PC-9 (cell line): ENCODE measurements at places on chromosomes 7 and 10. TPM values are rescaled to one million over a fixed set of nuclear protein-coding genes. Genes with fewer than 3 reads are reported as not detected.

DNA sequence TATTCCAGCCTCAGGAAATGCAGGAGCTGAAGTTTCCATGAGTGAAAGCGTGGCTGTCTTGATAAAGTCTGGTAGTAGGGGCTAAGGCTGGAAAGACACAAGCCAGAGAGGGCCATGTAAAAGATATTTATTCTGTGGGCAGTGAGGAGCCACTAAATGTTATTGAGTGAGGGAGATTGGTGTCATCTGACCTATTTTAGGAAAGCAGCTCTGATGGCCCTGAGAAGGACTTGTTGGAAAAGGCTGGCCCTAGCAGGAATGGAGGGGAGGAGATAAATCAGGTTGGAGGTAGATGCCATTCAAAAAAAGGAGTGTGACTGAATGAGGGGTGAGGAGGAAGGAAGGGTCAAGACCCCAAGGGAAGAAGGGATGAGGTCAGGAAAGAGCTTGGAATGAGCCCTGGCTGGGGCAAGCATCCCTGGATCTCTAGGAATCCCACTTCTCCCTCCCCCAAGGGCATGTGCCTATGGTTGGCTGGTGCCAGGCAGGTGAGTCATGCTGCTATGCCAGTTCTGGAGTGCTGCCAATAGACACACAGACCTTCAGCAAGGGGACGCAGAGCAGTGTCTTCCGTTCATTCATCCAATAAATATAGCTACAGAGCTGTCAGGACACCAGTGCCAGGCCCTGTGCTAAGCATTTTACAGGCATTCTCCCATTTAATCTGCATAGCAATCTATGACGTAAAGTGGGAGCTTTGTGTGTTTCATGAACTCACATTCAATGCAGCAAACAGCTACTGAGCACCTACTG is 2.0 kb downstream of the ANKRD2 start:
- no peaks in the 10 kb centered on the region for H3K36me3 ChIP-seq
- no peak overlapping the region for H3K4me3 ChIP-seq
- peak overlapping the region; percentile 43 for H3K27ac ChIP-seq

DNA sequence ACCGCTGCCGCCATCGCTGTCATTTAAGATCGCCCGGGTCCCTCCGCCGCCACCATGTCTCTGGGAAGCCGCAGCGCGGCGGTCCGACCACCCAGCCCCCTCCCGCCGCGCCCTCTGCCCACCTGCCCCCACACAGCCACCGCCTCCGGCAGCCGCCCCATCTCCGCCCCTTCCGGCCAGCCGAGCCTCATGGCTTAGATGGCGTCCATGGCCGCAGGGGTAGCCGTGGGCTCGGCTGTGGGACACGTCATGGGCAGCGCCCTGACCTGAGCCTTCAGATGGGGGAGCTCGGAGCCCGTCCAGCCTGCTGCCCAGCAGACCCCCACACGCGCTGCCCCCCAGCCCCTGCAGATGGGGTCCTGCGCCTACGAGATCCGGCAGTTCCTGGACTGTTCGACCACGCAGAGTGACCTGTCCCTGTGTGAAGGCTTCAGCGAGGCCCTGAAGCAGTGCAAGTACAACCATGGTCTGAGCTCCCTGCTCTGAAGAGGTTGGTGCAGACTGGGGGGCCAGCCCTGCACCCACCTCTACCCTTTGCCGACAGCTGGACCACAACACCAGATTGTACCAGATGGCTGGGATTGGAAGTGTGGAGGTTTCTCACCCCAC is 38.0 kb upstream of the TARP start:
- no peaks in the 10 kb centered on the region for H3K36me3 ChIP-seq
- H3K27me3 ChIP-seq: peaks cover 60% of the 10 kb centered on the region
- DNase-seq: no peak
- H3K27ac ChIP-seq: no peak overlapping the region
- H3K4me3 ChIP-seq: no peak overlapping the region

DNA sequence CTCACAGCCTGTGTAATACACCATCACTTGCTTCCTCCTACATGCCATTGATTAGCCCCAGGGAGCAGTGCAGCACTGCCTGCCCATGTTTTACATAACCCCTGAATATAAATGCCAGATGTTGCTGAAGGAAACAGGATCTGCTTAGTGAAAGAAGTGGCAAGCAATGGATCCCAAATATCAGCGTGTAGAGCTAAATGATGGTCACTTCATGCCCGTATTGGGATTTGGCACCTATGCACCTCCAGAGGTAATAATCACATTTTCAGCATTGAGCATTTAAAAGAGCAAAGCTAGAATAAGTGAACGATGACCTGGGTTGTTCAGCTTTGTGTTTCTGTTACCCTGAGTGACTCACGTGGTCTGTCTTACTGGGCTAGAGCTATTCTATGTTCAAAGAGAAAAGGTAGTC is at the start of gene AKR1C4:
Gene AKR1C4, plus strand, starts transcription at position 136 of the 412 bp plus-strand sequence. Its CDS starts 31 bp downstream, at position 167.
- H3K4me1 ChIP-seq: no peaks in the 10 kb centered on the region
- H3K27ac ChIP-seq: no peak within 1 kb of the TSS
- no peaks in the 10 kb centered on the region for H3K27me3 ChIP-seq
- no peak for DNase-seq

GRCh38 chr10:33734393-33735155 is 400.1 kb upstream of the NRP1 start:
- no peaks in the 10 kb centered on the region for H3K36me3 ChIP-seq
- no peak overlapping the region for H3K27ac ChIP-seq
- no peak overlapping the region for H3K4me3 ChIP-seq
- no peak for DNase-seq
- no peaks in the 10 kb centered on the region for H3K4me1 ChIP-seq
- no peaks in the 10 kb centered on the region for H3K27me3 ChIP-seq

DNA sequence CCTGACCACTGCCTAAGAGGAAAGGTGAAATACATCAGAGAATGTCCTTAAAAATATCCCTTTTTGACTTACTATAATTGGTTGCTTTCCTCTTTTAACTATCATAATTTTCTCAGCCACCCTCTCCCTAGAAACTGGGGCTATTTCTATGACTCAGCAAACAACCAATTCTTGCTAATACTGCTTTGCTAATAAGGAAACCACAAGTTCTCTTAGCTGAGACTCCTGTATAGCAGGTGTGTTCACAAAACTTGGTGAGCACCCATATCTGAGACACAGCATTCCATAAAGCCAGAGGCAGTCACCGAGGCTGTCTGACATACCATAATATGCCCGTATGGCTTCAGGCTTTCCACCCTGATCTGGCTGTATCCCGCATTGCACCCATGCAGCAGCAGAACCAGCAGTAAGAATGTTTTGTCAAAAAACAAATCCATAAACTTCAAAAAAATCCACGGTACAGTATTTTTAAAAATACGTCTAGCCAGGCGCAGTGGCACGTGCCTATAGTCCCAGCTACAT is 191.7 kb upstream of the C7orf33 start:
- no peaks in the 10 kb centered on the region for H3K36me3 ChIP-seq
- no peak overlapping the region for H3K27ac ChIP-seq
- H3K4me3 ChIP-seq: no peak overlapping the region
- no peak for DNase-seq
- H3K4me1 ChIP-seq: no peaks in the 10 kb centered on the region

- DNase-seq: no peak
- H3K4me3 ChIP-seq: no peak overlapping the region
- H3K36me3 ChIP-seq: no peaks in the 10 kb centered on the region
- no peaks in the 10 kb centered on the region for H3K27me3 ChIP-seq
These were observed 12.0 kb upstream of the RASSF4 start for GRCh38 chr10:44947371-44948152.

DNA sequence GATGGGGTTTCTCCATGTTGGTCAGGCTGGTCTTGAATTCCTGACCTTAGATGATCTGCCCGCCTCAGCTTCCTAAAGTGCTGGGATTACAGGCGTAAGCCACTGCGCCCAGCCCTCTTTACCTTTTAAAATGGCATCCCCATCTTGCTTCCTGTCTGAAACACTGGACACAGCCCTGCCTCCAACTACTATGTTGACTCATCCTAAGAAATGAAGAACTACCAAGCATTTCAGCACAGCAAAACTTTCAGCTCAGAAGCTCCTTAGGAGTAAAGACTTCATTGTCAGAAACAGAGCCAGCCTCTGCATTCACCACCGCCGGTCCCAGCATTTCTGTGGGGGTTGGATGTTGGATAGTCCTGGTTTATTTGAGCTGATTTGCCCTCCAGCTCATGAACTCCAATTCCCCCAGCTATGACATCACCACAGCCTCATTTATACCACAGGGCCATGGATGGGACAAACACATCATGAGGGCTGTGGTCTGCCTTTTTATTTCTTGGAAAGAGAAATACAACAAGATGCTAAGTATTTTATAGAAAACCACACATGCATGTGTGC is 123.5 kb downstream of the ADCY1 start:
- no peaks in the 10 kb centered on the region for H3K36me3 ChIP-seq
- H3K4me3 ChIP-seq: no peak overlapping the region
- peaks cover 67% of the 10 kb centered on the region for H3K27me3 ChIP-seq
- no peak overlapping the region for H3K27ac ChIP-seq
- no peak for DNase-seq

DNA sequence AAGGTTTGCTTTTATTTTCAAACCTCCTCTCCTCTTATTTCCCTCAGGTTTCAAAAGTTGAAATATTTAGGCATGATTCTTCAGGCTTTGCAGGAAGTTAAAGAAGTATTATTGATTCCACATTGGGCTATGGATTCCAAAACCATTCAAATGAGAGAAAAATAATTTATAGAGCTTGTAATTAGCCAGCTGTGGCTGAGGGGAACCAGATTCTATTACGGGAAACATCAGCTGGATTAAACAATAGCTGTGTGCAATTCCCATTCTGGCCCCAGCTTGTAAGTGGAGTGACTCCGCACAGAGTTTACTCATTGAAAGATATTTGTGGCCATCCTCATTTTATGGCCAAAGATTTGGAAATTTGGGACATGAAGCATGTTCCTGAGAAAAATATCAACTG is 77.0 kb upstream of the PHYHIPL start:
- DNase-seq: no peak
- H3K27me3 ChIP-seq: no peaks in the 10 kb centered on the region
- no peaks in the 10 kb centered on the region for H3K36me3 ChIP-seq
- no peak overlapping the region for H3K4me3 ChIP-seq

DNA sequence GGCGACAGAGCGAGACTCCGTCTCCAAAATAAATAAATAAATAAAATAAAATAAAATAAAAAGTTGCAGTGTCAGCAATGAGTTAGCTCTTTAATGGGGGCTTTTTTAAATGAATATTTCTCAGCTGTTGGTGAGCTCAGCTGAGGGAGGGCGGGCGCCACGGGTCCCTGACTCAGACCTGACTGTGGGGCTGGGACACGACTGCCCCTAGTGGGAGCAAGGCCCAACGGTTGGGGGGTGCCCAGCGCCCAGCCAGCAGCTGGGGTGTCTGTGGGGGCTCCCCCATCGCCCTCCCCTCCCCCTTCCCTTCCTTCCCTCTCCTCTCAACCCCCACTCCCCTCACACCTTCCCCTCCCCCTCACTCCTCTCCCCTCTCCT is 46.6 kb downstream of the PWWP2B start:
- no peaks in the 10 kb centered on the region for H3K36me3 ChIP-seq
- peaks cover 42% of the 10 kb centered on the region for H3K4me1 ChIP-seq
- H3K4me3 ChIP-seq: no peak overlapping the region
- no peak overlapping the region for H3K27ac ChIP-seq

DNA sequence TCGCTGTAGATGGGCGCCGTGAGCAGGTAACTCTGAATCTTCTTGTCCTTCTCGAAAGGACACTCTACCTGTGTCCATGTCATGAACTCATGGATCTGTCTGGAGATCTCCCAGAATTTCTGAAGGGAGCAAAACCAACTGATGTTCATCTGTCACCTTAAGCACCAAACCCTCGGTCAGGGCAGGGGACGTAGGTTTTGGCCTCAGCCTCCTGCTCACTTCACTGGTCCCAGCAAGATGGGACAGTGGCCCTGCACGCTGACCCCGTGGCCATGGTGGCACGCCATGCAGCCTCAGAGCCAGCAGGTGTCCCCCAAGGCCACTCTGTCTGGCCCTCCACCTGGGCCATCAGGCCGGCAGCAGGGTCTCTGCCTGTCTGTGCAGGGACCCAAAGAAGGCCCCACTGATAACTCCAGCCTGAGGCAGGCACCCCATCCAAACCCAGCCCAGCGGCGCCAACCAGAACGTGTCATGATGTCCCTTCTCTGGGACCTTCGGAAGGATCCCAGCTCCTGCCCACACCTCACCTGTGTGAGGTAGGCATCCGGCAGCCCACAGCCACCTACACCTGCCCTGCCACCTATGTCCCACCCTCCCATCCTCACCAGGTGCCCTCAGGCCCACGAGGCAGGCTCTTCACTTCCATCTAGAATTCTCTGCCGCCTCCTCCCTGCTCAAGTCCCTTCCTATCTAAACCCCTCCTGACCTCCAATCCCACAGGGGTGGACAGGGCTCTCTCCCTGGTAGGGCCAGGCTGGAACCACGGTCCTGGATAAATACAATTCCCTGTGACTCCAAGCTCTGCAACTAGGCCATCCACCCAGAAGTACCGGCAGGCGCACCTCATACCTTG is 59.0 kb downstream of the CSGALNACT2 start:
- H3K27me3 ChIP-seq: no peaks in the 10 kb centered on the region
- no peak for DNase-seq
- H3K4me1 ChIP-seq: peaks cover 6% of the 10 kb centered on the region; the same call in 1 of the 2 replicates
- no peak overlapping the region for H3K4me3 ChIP-seq
- no peak overlapping the region for H3K27ac ChIP-seq
- no peaks in the 10 kb centered on the region for H3K36me3 ChIP-seq

GRCh38 chr7:12643644-12644043 is 43.8 kb upstream of the ARL4A start:
- H3K4me1 ChIP-seq: peaks cover 21% of the 10 kb centered on the region
- H3K36me3 ChIP-seq: no peaks in the 10 kb centered on the region
- no peak for DNase-seq

- H3K36me3 ChIP-seq: no peaks in the 10 kb centered on the region
- no peak overlapping the region for H3K27ac ChIP-seq
- no peak for DNase-seq
- no peaks in the 10 kb centered on the region for H3K4me1 ChIP-seq
These were observed 24.8 kb downstream of the TLX1 start for GRCh38 chr10:101155896-101156295.

- H3K4me3 ChIP-seq: no peak overlapping the region
- no peaks in the 10 kb centered on the region for H3K4me1 ChIP-seq
- no peak overlapping the region for H3K27ac ChIP-seq
- no peaks in the 10 kb centered on the region for H3K36me3 ChIP-seq
- no peaks in the 10 kb centered on the region for H3K27me3 ChIP-seq
These were observed 52.4 kb downstream of the SORBS1 start for GRCh38 chr10:95508730-95509129.

GRCh38 chr10:84065804-84066601 is 73.3 kb upstream of the GHITM start:
- H3K27ac ChIP-seq: no peak overlapping the region
- H3K4me3 ChIP-seq: no peak overlapping the region
- DNase-seq: no peak
- no peaks in the 10 kb centered on the region for H3K4me1 ChIP-seq
- no peaks in the 10 kb centered on the region for H3K36me3 ChIP-seq

Gene KLF14
- not detected in 2 replicates for total RNA-seq

Gene ITIH5
- total RNA-seq: not detected in 2 replicates

Gene TMEM229A
- not detected in 2 replicates for total RNA-seq

Gene VENTX
- total RNA-seq: not detected in 2 replicates

Gene TAC1
- not detected in 2 replicates for total RNA-seq

Gene SSC4D
- total RNA-seq: 3.5 and 3.9 TPM in 2 replicates

Gene PBLD
- 9.3 and 11.7 TPM in 2 replicates for total RNA-seq

Gene KIAA1217
- 26.2 and 41.1 TPM in 2 replicates for total RNA-seq

Gene NEUROD6
- not detected in 2 replicates for total RNA-seq
